ENCODE measurements at places on chromosomes 2 and 18.

DNA sequence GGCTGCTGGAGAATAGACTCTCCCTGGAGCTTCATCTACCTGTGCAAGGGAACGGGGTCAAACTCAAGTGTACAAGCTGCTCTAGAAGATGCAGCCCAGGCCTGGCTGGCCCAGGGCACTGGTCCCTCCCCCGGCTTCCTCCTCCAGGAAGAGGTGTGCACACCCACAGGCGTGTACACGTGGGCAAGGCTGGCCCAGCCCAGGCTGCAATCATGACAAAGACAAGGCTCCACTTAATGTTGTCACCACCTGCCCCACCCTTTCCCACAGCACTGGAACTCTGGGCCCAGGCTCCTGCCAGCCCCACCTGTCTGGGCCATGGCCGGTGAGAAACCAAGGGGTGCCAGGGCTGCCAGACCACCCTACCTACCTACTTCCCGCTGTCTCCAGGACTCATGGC is 29.6 kb upstream of the ALPP start:
- peak; percentile 78 for DNase-seq

DNA sequence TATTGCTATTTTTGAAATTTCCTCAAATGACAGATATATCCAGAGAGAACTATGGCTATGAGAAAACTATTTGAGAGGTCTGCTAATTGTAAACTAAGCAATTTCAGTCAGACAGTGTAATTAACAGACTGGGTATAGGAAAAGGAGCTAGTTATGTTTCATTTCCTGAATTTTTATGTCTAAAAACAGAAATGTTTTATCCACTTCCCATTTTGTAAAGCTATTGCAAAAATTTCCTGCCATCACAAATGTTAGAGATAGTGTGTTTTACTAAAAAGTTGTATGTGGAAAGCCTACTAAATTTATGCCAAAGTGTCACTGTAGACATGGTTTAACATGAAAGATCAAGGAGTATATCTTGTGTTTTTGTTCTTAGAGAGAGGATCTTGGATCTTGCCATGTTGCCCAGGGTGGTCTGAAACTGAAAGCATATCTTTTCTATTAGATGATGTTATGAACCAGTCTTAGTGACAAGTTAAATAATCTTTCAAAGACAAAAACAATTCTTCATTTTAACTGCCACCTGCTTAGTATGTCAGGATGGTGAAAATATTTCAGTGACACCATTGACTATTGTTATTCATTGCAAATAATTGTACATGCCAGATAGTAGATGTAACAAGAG is 40.5 kb upstream of the ITPRID2 start:
- no peak for DNase-seq

DNA sequence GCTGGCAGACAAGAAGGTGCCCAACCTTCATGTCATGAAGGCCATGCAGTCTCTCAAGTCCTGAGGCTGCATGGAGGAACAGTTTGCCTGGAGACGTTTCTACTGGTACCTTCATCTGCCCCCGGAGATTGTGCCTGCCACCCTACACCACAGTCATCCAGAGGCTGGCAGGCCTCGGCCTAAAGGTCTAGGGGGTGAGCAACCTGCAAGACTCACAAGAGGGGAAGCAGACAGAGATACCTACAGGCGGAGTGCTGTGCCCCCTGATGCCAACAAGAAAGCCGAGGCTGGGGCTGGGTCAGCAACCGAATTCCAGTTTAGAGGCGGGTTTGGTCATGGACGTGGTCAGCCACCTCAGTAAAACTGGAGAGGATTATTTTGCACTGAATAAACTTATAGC is 12.0 kb upstream of the SERTAD2 start:
- DNase-seq: no peak

GRCh38 chr2:125386074-125386473 is 1269.9 kb upstream of the GYPC start:
- DNase-seq: no peak

DNA sequence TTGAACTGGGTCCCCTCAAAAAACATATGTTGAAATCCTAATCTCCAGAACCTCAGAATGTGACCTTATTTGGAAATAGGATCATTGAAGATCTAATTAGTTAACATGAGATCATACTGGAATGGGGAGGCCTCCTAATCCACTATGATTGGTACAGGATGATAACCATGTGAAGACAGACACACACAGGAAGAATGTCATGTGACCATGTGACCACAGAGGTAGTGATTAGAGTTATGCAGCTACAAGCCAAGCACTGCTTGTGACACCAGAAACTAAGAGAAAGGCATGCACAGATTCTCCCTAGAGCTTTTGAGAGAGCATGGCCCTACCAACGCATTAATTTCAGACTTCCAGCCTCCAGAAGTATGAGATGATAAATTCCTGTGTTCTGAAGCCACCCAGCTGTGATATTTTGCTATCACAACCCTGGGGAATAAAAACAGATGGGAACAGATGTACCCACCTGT is 47.0 kb upstream of the TGIF1 start:
- DNase-seq: no peak

DNA sequence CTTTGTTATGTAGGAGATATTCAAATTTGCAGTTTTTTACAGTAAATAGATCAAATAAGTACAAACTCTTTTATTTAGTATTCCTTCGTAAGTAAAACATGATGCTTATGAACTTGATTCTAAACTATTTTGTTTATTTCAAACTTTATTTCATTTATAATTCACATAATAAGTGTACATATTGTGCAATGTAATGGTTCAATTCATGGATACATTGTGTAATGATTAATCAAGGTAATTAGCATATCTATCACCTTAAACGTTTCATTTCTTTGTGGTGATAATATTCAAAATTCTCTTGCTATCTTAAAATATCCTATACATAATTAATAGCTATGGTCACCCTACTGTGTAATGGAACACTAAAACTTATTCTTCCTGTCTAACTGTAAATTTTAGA is 525.9 kb upstream of the ZNF804A start:
- no peak for DNase-seq

DNA sequence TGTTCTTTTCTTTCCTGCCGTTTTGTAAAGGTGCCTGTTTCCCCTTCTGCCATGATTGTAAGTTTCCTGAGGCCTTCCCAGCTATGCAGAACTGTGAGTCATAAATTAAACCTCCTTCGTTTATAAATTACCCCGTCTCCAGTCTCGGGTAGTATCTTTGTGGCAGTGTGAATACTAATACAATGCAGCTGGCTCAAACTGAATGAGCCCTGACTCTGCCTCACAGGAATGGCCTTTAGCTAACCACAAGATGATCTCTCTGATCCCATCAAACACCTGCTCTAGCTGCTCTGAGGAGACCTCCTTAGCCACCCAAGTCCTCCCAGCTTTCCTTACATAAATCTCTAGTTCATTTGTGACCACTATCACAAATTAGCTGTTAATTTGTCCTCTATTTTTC is 41.5 kb upstream of the CAB39 start:
- DNase-seq: no peak

DNA sequence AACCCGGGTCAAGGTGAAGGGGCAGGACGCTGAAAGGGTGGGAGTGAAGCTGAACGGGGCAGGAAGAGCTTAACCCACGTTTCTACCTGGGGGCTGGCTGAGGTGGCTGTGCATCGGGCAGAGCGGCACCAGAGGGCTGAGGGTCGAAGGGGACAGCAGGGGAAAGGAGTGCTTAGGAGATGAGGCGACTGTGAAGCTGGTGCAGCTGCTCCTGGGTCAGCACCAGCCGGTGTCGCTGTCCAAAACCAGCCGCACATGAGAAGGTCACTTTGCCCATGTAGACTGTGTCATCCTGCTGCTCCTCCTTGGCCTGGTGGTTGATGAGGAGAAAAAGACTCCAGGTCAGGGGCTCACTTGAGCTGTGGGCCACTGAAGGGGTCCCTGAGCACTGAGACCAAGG is 18.1 kb upstream of the SLC4A5 start:
- no peak for DNase-seq

Measured in transverse colon (tissue), 4 donors.